RWPE2 (cell line): ENCODE measurements at places on chromosomes 2 and 18.
A peak's percentile ranks its signal among the peaks of the same experiment; 100 is the strongest.

DNA sequence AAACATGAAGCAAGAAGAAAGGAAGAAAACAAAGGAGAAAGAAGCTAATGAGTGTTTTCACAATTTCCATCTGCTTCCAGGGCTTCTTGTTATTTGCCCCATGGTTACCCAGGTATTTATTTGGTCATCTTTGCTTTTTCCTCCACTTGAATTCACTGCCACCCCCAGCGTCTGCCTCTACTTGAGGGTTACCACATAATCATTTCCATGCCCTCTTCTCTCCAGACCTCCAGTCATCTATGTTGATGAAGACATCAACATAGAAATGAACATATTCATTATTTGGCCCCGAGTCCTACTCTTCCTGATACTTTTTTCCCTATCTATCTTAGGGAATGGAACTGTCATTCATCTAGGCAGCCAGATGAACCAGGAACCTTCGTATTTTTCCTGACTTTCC lies 133.6 kb upstream of the CAVIN2 start:
- no peak for DNase-seq

DNA sequence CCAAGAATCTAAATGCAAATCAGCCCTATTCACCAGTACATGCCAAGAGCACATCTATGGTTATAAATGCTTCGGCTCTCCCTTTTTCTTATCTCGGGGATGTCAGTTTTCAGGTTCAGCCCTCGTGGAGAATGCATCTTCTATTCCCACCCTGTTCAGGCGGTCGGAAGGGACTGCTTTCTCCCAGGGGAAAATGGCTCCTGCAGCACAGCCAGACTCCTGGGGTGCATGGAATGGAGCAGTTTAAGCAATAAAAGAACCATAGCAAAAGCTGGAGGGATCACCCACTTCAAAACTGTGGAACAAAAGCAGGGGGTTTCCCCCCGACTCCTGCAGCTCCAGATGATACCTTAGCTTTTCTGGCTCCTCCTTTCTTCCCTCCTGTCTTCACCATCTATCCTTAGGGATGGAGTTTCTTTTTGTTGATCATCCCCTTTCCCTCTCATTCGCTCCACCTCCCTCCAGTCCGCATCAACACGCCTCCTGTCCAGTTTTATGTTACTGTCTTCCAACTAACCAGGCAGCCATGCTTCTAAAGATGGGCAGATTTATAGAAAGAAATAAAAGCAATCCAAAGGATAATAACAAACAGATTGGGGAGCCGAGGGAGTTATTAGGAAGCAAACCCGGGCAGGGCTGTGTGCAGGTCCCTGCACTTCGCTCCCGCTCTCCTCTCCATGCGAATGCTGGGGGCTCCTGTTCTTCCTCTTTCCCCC lies 356.2 kb upstream of the SMIM21 start:
- no peak for DNase-seq

DNA sequence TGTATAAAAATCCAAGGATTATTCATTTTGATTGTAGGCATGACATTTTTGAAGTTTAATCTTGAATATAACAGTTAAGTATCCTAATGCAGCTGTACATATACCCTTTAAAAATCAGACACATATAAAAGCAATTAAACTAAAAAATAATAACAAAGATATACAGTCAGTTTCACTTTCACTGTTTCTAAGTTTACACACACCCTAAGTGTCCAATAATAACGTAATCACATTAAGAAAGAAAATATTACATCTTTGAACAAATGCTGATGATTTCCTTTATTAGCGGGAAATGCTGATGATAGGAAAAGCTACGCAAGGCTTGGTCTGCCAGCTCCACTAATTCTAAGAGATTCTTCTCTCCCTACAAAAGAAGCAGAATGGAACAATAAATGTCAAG lies 38.8 kb downstream of the RTTN start:
- DNase-seq = no peak

GRCh38 chr2:218278531-218279360 lies 8.4 kb downstream of the PNKD start:
- no peak for DNase-seq

DNA sequence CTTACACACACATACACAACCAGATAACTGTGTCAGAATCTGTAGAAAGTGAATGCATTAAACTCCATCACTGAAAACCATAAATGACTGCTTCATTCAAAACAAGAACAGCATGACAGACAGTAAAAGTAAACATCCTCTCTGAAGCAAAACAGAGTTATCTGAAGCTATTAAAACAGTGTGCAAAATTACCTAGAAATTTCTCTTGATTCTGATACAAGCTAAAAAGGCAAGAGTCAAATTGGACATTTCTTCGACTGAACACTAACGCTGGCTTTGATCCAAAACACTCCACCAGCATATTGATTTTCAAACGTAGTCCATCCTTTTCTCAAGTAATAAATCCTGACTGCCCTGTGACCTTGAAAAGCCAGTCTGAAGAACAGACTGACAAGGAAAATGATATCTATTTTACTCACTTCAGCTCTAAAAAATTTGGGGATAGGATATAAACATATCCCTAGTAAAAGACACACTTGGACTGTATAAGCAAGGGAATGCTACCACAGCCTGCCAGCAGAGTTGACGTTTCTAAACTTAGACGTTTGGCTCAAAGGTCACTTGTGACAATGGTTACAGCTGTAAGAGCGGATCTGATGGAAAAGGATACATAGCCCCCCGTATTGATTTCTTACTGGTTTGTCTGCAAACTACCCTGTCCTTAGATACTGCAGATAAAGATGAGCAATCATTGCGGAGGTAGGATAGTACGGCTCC lies 128.9 kb upstream of the ITGB6 start:
- DNase-seq = no peak

DNA sequence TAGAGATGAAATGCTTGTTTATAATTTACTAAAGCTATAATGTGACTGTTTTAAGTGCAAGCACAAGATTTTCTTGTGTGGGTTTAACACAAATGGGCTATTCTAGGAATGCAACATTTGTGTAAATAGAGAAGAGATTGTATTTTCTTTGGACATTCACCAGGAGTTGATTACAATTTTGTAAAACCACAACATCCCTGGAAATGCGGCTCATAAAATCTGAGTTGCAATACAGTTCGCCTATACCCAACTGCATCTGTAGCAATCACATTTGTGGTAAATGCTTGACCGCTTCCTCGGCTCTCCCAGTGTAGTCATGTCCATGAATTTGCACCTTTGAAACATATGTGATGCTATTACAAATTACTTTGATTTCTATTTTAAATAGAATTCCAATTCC lies 348.7 kb upstream of the CDH20 start:
- no peak for DNase-seq

DNA sequence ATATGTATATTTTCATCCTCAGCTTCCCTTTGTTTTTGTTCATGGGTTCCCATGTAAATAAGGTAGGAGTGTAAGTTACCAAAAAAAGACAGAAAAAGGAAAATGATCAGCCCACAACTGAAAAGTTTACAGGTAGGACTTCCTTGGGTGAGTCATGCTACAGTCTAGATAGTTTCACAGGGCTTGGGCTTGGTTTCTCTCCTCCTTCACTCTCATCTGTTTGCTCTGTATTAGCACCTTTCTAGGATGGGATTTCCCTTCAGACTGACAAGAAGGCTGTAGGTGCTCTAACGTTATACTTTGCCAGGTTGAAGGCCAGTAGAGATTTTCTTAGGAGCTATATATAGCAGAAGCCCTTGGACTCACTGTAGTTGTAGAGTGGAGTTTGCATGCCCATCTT lies 57.9 kb downstream of the FAM171B start:
- DNase-seq = no peak

GRCh38 chr18:35334212-35334611 lies 10.0 kb downstream of the ZNF24 start:
- DNase-seq = no peak

GRCh38 chr2:71347517-71347916 lies 15.9 kb downstream of the ZNF638 start:
- DNase-seq = no peak

- DNase-seq = no peak
Measured at GRCh38 chr18:47558110-47558750, 306.8 kb upstream of the SKOR2 start.

DNA sequence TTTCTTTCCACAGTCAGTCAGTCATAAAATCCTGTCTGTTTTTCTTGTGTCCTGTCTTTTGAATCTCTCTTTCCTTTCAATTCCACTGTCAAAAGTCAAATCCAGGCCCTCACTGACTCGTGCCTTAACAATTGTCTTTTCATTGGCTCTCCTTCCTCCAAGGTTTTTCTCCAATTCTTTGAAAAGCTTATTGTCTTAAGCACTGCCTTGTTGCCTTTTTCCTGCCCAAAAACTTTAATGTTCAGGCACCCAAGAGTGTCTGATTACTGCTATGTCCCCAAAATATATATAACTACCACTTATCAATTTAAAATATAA lies 13.9 kb upstream of the SULT1C4 start:
- no peak for DNase-seq

DNA sequence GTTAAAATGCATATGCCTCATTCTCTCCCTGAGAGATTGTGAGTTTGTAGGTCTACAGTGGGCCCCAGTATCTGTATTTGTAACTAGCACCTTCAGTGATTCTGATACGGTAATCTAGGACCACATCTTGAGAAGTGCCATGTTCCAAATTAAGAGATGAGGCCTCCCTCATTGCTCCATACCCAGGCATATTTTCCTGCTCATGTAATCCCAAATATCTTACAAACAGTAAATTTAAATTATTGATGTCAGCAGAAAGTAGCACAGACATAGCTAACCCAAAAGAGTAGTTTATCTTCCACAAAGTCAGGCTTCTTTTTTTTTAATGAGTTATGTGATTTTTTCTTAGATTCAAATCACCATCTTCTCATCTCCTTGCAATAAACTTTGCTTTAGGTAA lies 263.8 kb downstream of the SETBP1 start:
- no peak for DNase-seq

- DNase-seq = peak; percentile 72
Measured at GRCh38 chr2:14751581-14751980, 119.1 kb downstream of the LRATD1 start.

GRCh38 chr2:215002500-215002899 lies 135.9 kb downstream of the ABCA12 start:
- no peak for DNase-seq

GRCh38 chr2:236993286-236993685 lies 92.4 kb upstream of the COPS8 start:
- DNase-seq = no peak
